ENCODE measurements at places on chromosomes 3 and 15. TPM values are rescaled to one million over a fixed set of nuclear protein-coding genes. Genes with fewer than 3 reads are reported as not detected.

Gene SMCO1
- not detected for total RNA-seq

Gene SPTSSB
- total RNA-seq, result 0.39 TPM

Gene ESYT3
- total RNA-seq, result 1.9 TPM

Gene EXD1
- total RNA-seq, result not detected

Gene CNTN3
- total RNA-seq, result 7.7 TPM

DNA sequence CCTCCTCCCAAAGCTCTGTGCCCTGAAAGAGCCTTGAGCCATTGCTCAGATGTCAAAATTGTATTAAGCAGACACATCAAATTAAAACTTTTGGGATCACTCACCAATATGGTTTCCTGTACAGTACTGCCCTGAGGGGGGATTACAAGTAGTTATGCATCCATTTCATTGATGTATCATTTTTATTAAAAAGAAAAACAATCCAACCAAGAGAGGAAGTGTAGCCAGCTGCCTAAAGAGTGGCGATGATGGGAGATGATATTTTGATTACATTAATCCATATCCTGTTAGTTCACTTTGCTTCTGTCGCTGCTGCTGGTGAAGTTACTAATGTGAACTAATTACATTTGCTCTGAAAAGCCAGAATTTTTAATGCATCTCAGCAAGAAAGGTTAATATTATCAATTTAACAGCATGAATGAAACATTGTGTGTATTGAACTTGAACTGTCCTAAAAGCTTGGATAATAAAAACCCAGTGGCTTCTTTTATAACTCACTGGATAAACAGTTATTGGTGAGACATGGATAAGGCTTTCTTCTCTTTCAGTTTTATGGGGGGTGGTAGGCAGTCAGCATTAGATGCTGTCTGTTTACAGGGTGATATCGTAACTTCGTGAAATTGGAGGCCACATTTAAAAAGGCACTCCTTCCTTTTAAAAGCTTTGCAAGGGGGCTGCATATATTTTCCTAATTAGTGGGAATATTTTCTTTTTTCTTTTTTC lies 87.7 kb downstream of the IGF1R start:
- H3K36me3 ChIP-seq, result no peaks in the 10 kb centered on the region
- no peak overlapping the region for H3K27ac ChIP-seq
- no peaks in the 10 kb centered on the region for H3K27me3 ChIP-seq

DNA sequence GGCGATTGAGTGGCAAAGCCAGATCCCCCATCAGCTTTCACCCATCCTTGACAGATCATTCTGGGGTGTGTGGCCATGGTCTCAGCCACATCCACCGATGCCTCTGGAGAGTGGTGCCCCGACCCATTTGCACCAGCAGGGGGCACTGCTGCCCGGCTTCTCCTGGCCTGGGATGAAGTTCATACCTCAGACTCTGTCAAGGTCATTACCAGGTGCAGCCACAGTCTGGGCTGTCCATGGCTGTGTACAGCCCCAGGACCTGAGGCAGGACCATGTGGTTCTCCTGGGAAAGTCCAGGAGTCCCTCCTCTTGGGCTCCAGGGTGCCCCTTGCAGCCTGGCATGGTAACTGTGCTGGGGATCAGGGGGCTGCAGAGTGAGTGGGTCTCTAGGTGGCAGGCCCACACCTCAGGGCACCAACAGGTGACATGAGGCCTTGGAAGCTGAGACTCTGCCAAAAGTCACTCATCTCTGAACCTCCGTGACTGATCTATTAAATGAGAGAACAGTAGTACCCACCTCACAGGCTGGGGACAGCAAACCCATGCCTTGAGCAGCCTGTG lies 67.2 kb downstream of the CACNA2D2 start:
- no peak overlapping the region for H3K27ac ChIP-seq
- H3K27me3 ChIP-seq, result no peaks in the 10 kb centered on the region
- no peak overlapping the region for H3K4me3 ChIP-seq
- ATAC-seq, result peak; percentile 61
- H3K36me3 ChIP-seq, result no peaks in the 10 kb centered on the region

GRCh38 chr3:15646851-15647511 lies 45.4 kb downstream of the BTD start:
- peaks cover 25% of the 10 kb centered on the region for H3K4me1 ChIP-seq
- no peak overlapping the region for H3K4me3 ChIP-seq
- peak; percentile 89 for ATAC-seq
- no peaks in the 10 kb centered on the region for H3K36me3 ChIP-seq
- H3K27me3 ChIP-seq, result no peaks in the 10 kb centered on the region
- peak overlapping the region; percentile 86 for H3K27ac ChIP-seq

- H3K27ac ChIP-seq, result no peak overlapping the region
- no peak overlapping the region for H3K4me3 ChIP-seq
- no peaks in the 10 kb centered on the region for H3K36me3 ChIP-seq
- H3K27me3 ChIP-seq, result no peaks in the 10 kb centered on the region
- no peaks in the 10 kb centered on the region for H3K4me1 ChIP-seq
Measured at GRCh38 chr3:197495999-197496745, 59.6 kb downstream of the BDH1 start.

DNA sequence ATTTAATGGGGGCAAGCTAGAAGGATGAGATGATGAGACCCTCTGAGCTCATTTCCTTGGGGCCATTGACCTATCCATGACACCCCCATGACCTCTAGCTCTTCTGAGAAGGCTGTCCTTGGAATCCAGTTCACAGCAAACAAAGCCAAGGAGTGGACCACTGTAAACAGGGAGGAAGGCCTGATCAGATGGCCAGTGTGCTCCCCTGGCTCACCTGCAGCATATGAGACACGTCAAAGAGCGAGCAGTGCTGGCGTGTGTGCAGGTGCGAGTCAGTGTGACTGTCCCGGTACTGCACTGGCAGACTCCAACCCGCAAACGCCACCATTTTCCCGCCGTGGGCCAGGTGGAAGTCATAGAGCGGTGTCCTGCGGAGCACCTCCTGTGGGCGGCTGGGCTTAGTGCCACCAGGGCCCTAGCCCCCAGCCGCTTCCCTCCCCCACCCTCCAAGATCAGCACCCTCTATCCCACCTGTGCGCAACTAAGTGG lies 339 bp downstream of the AMT start:
- peak overlapping the region; percentile 42 for H3K4me3 ChIP-seq
- H3K36me3 ChIP-seq, result no peaks in the 10 kb centered on the region
- H3K27me3 ChIP-seq, result no peaks in the 10 kb centered on the region
- peak overlapping the region; percentile 58 for H3K27ac ChIP-seq
- H3K4me1 ChIP-seq, result no peaks in the 10 kb centered on the region
- ATAC-seq, result no peak
